ENCODE measurements at places on chromosomes 13 and 19. TPM values are rescaled to one million over a fixed set of nuclear protein-coding genes. Genes with fewer than 3 reads are reported as not detected.

ZFP36 gene
- total RNA-seq, result 75.7 TPM

ZNF625 gene
- total RNA-seq, result not detected

KLF12 gene
- total RNA-seq, result 2.6 TPM

LIN7B gene
- total RNA-seq, result 5.3 TPM

SLC5A5 gene
- total RNA-seq, result 0.17 TPM

ZNF844 gene
- not detected for total RNA-seq

MYH14 gene
- total RNA-seq, result 5.8 TPM

IGLON5 gene
- not detected for total RNA-seq

SLC44A2 gene
- total RNA-seq, result 7.6 TPM

SUPT20H gene
- 18.8 TPM for total RNA-seq

ZNF534 gene
- total RNA-seq, result not detected

CACNA1A gene
- 0.35 TPM for total RNA-seq

CLEC11A gene
- total RNA-seq, result 10.6 TPM

HSD17B14 gene
- total RNA-seq, result 14.8 TPM

CLPTM1 gene
- total RNA-seq, result 177 TPM

Data from A549 treated with RU486 at 1 μM for 4 hours (cell line).